ENCODE measurements at places on chromosomes 3 and 15.

- no peak for DNase-seq
These were observed 18.5 kb downstream of the MINAR1 start for GRCh38 chr15:79450648-79451047.

- DNase-seq = no peak
These were observed 42.2 kb upstream of the POU1F1 start for GRCh38 chr3:87318617-87319021.

- no peak for DNase-seq
These were observed 1.4 kb upstream of the HCN4 start for GRCh38 chr15:73370151-73370550.

GRCh38 chr3:89252860-89253259 lies 145.4 kb downstream of the EPHA3 start:
- DNase-seq = no peak

DNA sequence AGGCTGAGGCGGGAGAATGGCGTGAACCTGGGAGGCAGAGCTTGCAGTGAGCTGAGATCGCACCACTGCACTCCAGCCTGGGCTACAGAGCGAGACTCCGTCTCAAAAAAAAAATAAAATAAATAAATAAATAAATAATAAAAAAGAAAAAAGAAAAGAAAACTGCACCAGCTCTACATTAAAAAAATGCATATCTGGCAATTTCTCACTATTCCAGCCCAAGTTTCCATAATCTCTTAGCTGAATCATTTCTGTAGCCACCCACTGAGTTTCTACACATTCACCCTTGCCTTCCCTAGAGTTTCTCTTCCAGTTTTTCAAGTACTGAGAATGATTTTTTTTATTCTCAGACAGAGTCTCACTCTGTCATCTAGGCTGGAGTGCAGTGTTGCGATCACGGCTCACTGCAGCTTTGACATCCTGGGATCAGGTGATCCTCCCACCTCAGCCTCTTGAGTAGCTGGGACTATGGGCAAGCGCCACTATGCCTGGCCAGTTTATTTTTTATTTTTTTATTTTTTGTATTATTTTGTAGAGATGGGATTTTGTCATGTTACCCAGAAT lies 24.5 kb upstream of the SLC7A14 start:
- DNase-seq = no peak

DNA sequence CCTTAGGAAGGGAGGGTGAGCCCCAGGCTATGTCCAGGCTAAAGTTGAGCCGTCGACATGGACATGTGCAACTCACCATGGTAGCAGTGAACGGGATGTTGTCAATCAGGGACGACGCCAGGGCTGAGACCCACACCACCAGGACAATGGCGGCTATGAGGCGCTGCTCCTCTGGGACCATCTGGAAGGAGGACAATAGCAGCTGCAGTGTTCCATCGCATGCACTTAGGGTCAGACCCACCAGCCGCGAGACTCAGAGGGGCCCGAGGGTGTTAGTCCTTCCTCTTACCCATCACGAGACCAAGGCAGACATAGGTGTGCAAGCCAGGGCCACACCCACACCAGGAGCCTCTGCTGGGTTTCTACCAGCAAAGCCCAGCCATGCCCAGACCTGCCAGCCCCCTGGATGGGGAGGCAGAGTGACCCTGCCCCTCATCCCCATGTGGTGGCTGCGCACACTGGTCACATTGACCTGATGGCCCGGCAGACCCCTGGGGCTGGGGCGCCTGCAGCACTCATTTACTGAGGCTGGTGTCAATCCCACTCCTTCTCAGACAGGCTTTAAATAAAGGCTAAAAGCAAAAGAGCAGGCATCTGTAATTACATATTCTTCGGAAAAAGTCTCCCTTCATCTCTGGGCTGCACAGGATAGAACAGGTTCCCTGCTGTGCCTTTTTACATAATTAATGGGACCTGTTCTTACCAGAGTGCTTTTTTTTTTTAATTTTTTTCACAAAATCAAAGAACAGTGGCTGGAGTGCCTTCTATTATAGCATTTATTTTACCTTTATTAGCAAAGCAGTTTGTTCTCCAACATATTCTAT lies 227.8 kb downstream of the OCA2 start:
- no peak for DNase-seq

DNA sequence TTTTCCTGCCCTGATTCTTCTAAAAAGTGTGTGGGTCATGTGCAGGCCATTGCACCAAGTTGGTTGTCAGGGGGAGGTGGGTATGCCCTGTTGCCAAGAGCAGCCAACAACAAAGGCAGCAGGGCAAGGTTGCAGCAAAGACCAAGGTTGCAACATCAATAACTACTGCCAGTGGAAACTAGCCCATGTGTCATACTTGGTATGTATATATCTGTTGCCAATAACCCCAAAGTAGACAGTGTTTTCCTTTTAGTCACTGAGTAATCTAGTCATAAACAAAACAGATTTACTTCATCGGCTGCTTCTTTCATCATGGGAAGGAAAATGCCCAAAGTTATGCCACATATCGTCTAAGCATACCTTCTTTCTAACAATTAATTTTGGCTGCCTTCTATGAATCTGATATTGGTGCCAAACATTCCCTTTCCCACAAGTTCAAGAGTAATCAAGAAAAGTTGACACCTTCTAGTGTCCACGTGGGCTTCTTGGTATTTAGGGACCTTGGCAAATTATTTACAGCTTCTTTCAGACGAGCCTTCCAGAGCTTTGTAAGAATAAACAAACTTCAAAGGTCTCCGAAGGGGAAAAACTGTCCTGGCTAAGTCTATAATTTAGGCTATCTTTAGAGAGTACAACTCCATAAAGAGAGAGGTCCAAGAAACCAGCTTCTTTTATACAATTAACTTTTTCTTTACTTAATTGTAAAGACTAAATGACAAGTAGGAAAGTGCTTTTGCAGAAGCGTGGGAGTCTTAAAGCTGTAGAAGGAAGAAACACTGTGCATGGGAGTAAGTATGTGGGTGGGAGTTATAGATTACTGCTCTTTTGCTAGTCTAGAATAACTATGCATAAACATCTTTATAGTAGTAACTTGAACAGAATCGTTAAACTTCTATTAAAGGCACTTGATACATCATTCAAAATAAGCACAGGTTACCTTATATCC lies 10.0 kb upstream of the MBNL1 start:
- DNase-seq = no peak

GRCh38 chr3:185825639-185826481 lies 1.0 kb upstream of the IGF2BP2 start:
- no peak for DNase-seq

DNA sequence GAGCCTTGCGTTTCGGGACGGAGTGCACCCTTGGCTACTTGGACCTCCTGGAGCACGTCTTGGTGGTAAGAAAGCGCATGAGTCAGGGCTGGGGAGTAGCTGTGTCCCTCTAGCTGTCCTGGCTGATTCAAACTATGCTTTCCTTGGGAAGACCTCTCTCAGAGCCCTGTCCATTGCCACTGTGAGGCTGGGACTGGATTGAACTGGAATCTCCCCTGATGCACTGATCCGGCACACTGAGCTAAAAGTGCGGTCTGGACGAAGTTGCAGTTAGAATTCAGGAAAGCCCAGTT lies 232.6 kb upstream of the TPM1 start:
- DNase-seq = no peak

- DNase-seq = no peak
These were observed 45.0 kb downstream of the SENP2 start for GRCh38 chr3:185631108-185631507.

DNA sequence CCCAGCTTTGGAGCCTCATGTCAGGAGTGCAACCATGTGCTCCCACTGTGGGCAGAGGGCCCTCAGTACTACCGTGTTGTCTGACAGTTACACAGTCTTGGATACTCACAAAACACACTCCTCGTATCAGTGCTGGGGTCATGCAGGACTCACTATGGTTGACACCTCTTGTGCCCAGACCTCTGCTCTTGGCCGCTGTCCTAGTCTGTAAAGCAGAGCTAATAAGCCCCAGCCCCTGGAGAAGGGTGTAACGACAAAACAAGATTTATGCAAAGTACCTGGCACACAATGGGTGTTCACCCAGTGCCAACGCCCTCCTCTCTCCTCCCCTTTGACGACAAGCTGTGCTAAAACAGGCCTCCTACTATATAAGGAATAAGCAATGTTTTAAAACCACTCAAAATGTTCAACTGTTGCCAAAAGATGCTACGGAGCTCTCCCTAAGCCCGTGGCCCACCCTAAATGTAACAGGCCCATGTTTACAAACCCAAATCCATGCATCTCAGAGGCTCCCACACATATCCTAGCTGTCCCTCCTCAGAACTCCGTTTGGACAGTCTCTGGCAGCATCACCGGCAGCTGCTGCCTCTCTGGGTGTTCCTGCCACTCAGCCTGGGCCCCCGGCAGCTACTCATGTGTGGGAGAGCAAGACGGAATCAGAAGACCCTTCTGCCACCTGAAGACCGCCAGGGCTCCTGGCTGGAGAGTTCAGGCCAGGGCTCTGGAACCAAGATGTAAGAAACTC lies 65.8 kb downstream of the MRPL46 start:
- no peak for DNase-seq

- no peak for DNase-seq
These were observed 97.1 kb upstream of the SPATA16 start for GRCh38 chr3:173238091-173238490.

- DNase-seq = no peak
These were observed 29.8 kb upstream of the TRIM59 start for GRCh38 chr3:160479376-160479775.

DNA sequence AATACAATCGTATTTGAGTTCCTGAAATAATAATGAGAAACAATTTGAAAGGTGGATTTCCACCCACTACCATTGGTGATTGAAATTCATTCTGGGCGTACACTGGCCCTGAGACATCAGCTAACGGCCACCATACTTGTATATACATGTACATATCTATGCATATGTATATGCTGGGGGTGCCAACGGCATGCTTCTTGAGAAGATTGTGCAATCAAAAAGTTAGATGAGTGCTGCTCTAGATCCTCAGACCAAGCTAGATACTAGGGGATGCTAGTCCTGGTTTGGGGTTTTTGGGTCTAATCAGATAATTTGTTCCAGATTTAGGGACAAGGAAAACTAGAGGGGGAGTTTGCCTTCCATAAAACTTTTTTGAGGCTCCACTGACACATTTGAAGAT lies 2.9 kb downstream of the TMEM40 start:
- no peak for DNase-seq
